Fibroblast of skin of left quadriceps (primary cell): ENCODE measurements at places on chromosomes 1 and 21.

GRCh38 chr1:196543833-196544232 is 64.4 kb downstream of the KCNT2 start:
- no peak for DNase-seq

- DNase-seq: peak; percentile 15
Observed at GRCh38 chr1:68132426-68133130, 82.2 kb upstream of the DIRAS3 start.

DNA sequence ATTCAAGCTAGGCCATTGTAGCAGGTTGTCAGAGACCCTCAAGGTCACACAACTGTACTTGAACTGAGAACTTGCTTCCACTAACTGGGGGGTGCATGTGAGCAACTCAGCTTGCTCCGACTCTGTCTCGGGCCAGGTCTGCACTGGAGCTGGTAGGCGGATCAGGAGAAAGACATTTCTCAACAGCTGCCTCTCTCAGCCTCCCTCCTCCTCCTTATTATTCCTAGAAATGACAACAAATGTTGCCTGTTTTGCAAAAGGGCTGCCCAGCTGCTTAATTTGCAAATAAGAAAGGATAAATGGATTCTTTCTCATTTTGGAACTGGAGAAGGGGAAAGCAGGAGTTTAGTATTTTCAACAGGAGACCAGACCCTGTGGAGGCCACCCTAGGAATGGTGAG is 140.5 kb downstream of the RHOU start:
- DNase-seq: no peak

DNA sequence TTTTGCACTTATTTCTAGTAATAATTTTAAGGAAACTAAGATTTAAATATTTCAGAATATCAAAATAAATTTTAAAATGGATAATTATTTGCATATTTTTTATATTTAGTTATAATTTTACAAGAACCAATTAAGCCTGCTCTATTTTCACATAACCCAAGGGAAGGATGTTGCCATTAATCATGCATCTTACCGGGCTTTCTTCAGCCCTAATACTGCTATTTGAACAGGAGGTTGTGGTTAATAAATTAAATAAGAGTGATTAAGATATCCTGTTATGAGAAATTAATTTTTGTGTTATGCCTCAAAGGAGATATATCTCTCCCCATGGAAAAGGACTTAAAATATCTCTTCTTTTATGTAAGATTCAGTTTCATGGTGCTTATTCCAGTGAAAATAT is 1415.8 kb upstream of the B3GALT2 start:
- no peak for DNase-seq

DNA sequence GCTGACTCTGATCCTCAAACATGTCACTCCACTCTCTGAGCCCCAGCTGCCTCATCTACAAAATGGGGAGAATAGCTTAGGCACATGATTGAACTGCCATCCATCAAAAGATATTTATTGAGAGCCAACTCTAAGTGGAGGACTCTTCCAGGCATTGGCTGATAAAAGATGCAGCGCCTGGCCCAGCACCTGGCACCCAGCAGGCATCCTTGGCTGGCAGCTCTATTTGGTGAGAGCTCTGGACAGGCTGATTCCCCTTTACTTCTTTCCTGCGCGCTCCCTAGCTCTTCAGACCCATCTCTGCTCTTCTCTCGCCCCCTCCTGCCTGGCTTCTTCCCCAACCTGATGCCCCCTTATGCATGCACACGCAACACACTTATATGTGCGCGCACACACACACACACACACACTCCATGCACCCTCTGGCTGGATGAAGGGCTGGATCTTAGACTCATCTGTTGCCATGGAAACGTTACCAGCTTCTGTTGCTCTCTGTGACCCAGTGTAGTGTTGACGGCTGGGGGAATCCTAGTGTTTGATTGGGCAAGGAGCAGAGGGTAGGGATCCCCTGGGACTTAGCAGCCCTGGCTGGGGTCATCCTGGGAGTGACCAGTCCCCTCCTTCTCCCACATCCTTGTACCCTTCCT is 49.3 kb downstream of the VWA5B1 start:
- no peak for DNase-seq

DNA sequence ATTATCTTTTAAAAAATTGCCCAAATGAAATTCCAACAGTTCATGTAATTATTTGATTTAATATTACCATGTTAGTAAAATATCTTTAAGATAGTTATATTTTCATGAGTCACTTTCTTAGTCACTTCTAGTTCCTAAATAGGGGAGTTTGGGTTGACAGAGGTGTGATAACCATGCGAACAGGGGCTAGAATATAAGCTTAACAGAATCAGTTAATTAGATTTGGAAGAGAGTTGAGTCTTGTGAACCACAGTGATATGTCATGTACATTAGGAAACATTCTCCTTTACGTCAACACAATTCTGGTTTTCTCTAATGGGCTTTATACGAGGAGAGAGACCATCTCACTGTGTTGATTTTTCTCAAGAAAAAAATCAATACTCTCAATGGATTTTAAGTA is 64.8 kb upstream of the ZNF281 start:
- no peak for DNase-seq

DNA sequence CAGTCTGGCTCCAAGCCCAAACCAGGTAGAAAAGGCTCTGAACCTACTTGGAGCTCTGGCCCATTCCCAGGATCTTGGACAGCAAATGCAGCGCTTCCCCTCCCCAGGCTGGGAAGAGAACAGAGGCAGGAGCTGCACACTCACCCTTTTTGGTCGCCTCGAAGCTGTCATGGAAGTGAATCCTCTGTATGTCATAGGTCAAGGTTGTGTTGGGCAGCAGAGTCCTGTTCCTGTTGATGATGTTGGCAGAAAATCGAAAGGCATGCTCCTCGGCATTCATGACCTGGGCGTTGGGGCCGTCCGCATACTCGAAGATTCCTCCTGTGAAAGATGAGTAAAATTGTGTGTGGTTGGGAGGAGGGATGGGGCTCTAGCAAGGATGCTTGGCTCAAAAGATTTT is 143.5 kb downstream of the GRIK3 start:
- no peak for DNase-seq

DNA sequence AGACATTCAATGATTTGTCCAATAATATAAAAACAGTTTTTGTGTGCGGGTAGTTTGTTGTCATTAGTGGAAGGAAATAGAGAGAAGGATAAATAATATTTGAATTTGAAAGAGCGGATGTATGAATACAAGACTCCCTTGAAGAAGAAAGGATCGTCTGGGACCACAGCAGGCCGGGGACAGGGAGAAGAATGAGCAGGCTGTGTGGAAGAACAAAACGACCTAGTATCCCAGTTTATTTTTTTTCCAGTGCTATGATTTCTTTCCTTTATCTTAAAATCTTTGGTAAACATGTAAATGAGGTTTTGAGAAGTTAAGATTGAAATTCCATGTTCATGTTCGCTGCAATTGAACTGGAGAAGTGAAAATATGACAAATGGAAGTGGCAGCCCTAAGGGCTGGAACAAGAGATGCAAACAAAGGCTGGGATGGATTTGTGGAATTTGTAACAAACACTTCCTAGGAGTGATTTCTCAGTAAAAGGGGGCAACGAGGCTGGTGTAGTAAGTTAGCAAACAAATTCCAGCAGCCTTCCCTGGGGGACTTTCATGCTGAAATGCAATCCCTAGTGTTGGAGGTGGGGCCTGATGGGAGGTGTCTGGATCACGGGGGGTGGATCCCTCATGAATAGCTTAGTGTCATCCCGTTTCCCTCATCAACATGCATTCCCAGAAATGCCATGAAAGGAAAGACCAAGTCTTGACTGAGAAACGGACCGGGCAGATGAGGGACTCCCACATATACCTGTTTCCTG is 10.2 kb upstream of the IFI16 start:
- DNase-seq: peak; percentile 97

DNA sequence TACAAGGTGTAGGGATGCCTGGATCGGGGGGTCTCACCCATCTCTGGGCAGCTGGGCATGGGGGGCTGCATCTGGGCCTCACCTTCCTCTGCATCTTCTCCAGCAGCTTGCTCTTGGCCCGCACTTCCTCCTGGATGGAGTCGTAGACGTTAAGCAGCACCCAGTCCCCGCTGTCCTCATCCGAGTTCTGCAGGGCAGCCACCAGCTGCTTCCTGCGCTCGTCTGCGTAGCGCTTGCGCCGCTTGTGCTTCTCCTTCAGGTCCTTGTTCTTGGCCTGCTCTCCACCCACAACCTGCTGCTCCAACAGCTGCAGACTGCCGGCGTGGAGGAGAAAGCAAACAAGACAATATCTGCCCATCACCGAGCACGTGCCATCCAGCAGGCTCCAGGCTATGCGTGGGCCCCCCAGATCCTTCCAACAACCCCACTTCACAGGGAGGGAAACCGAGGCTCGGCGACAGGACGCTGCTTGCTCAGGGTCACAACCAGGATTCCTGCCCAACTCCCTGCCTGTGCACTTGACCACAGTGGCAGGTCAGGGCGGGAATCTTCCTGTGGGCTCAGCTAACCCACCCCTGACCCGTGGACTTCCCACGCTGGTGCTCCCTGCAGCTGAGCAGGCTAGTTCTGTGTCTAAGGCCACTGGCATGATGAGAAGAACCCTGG is 21.5 kb upstream of the DDOST start:
- no peak for DNase-seq
